Osteoblast (primary cell): ENCODE measurements at places on chromosomes 3 and 15. TPM values are rescaled to one million over a fixed set of nuclear protein-coding genes. Genes with fewer than 3 reads are reported as not detected.
A peak's percentile ranks its signal among the peaks of the same experiment; 100 is the strongest.

Gene IL17RE
- total RNA-seq: 0.29 and 0.72 TPM in 2 replicates

Gene HACD2
- 22.7 and 27.5 TPM in 2 replicates for total RNA-seq

- DNase-seq: peak; percentile 19
Observed at GRCh38 chr3:49873623-49874022, 3.9 kb upstream of the CAMKV start.

GRCh38 chr3:13522236-13522635, 26.7 kb upstream of the FBLN2 start:
- DNase-seq: peak; percentile 25

- DNase-seq: peak; percentile 15
Observed at GRCh38 chr15:58795825-58796224, 24.7 kb downstream of the MINDY2 start.

GRCh38 chr15:82031871-82032270, 13.9 kb downstream of the MEX3B start:
- DNase-seq: no peak
